ENCODE measurements at places on chromosomes 3 and 15.

GRCh38 chr3:134601539-134602439 lies 49.0 kb downstream of the KY start:
- no peak for DNase-seq

DNA sequence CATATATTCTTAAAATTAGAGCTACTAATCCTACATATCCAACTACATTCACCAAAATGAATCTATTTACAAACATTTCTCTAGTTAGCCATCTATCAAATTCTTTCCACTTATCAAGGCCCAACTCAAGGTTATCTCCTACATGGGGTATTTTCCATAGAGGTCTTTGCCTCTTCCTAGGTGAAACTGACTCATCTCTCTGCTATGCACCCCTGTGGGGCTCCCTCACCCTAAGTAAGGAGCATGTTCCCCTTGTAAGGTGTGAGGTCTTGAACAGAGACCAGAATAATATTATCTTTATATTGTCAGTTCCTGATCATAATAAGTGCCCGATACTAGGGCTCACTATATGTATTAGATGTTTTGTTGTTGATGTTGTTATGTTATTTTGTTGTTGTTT lies 74.6 kb upstream of the TSC22D2 start:
- no peak for DNase-seq

DNA sequence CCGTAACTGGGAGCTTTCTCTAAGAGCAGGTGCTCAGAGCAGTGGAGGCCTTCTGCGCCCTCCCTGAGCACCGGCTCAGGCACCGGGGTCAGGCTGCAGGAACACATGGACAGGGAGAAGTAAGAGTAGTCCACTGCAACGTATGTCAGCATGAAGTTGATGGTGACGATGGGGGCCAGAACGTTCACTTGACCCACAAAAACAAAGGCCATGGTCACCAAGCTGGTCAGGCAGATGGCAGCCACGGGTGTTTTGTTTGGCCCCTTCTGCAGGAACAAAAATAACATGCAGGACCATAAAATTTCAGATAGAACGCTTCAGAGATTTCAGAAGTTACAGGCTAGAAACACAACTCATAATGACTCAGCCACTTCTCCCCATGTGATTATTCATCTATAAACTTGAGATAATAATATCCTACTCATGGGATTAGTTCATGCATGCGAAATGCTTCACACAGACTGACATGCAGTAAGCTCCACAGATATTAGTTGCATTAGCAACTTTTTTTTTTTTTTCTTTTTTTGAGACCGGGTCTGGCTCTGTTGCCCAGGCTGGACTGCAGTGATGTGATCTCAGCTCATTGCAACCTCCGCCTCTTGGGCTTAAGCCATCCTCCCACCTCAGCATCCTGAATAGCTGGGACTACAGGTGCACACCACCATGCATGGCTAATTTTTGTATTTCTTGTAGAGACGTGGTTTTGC lies 52.2 kb upstream of the HEG1 start:
- DNase-seq, result no peak

DNA sequence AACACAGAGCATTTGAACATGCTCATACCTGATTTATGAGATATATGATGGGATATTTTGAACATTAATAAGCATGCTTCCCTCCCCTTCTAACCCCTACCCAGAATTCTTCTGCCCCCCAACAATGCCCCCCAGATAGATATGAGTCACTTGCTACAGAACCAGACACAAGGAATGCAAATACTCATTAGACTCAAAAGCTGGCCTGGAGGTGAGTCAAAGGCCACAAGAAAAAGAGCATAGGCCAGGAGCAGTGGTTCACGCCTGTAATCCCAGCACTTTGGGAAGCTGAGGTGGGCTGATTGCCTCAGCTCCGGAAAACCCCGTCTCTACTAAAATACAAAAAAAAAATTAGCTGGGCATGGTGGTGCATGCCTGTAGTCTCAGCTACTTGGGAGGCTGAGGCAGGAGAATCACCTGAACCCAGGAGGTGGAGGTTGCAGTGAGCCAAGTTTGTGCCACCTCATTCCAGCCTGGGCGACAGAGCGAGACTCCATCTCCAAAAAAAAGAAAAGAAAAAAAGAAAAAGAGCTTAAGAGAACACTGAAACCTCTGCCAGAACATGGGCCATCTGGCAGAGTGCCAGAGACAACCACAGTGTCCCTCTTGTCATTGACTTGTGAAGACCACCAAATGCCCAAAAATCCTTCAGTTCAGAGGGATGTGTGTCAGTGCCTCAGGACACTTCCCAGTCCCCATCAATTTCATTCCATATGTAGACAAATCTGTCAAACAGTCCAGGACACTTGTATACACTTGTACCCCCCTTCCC lies 3.9 kb upstream of the SH3GL3 start:
- DNase-seq, result no peak

- DNase-seq, result no peak
Measured at GRCh38 chr3:189138901-189139610, 32.7 kb upstream of the TPRG1 start.

GRCh38 chr3:183560607-183561006 lies 5.1 kb upstream of the KLHL6 start:
- DNase-seq, result peak; percentile 24

DNA sequence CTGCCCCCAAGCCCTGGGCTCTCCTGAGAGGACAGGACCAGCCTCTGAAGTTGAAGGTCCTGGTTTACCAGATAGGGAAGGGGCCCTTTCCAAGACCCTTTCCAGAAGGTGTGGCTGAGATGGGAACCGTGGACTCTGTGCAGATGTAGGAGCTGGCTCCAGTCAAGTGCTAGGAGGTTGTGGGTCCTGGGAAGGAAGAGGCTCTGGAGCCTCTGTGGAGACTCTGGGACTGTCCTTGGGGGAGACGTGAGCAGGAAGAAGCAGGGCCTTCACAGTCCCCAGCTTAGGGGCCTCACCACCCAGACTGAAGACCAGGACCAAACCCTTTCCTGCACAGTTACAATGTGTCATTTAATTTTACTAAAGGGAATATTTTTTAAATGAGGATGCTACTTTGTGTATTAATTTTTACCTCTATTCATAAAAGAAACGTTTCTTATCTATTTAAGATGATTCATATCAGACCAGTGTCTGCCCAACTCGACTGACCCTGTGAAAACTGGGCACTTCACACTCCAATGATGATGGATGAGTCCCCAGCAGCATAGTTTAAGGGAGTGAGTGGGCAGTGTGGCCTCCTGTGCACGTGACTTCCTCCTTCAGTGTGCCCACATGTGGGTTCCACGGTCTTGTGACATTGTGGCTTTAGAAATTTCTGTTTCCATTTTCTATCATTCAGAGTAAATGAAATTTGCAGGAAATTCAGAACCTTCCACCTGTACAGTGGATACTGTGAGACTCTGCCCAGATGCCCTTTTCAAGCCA lies 10.9 kb downstream of the CCR5AS start:
- DNase-seq, result no peak

DNA sequence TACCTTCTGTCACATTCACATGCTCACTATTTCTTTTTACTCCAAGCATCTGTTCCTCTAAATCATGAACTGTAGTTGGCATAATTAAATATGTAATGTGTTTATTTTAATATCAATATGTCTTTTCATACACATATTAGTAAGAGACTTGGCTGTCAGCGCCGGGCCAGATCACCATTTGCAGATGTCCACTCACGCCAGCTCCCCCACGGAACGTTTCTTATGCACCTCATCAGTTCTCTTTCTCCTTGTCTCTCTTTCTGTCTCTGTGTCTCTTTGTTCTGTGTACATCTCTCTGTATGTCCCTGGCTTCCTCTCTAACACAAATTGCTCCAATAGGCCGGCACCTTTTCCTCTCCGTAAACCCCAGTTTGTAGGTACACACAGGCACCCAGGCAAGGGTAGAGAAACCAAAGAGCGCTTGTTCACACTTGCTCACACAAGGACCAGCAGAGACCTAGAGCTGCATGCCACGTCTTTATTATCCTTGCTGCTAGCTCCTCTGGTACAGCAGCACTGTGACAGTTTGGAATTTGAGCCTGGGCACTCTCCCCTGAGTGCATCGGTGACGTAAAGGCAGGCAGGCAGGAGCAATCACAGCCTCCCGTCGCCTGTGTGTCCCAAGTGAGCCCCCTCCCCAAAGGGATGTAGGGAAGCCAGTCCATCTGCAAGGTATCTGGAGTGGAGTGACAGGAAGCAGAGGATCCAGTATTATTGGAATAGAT lies 40.4 kb downstream of the CACNA1D start:
- DNase-seq, result no peak

GRCh38 chr3:128270559-128271492 lies 117.5 kb downstream of the EEFSEC start:
- no peak for DNase-seq

GRCh38 chr15:100919481-100920405 lies 586 bp downstream of the LRRK1 start:
- no peak for DNase-seq

DNA sequence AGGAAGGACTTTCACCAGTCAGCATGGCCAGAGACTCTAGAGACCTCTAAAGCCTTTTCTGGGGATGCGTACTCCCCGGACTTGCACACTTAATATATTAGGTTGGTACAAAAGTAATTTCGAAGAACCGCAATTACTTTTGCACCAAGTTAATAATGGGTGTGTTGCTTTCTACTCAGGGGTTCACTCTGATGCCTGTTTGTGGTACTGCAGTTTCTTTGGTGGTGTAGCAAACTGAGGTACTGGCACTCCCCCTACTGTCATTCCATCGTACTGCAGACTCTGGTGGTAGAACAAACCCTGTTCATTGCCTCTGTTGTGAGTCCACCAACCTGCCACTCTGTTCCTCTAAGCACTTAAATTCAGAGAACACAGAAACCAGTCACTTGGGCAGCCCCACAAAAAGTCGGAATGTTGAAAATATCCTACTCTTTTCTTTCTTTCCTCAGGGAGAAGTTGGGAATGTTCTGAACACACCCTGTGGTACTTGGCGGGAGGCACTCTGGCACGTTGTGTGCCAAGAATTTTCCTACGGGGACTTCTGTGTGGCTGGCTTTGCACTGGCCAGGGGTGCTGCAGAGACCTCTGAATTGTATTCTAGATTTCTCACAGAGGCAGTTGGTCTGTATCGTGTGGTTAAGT lies 46.3 kb downstream of the GABRG3 start:
- no peak for DNase-seq

GRCh38 chr3:127739347-127740135 lies 66.8 kb downstream of the ABTB1 start:
- DNase-seq, result no peak

DNA sequence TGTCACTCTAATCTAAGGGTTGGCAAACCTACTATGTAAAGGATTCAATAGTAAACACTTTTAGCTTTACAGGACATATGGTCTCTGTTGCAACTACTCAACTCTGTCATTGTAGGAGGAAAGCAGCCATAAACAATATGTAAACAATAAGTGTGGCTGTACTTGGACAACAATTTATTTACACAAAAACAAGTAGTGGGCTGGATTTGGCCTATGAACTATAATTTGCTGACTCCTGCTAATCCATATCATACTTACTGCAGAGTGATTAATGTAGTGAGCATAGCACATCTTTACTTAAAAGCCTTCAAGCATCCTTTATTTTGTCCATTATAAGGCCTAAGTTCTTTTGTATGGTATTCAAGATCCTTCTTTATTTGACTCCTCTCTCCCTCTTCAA lies 441.9 kb downstream of the ZIC1 start:
- DNase-seq, result no peak

GRCh38 chr3:6717026-6717943 lies 143.6 kb upstream of the GRM7 start:
- DNase-seq, result no peak

DNA sequence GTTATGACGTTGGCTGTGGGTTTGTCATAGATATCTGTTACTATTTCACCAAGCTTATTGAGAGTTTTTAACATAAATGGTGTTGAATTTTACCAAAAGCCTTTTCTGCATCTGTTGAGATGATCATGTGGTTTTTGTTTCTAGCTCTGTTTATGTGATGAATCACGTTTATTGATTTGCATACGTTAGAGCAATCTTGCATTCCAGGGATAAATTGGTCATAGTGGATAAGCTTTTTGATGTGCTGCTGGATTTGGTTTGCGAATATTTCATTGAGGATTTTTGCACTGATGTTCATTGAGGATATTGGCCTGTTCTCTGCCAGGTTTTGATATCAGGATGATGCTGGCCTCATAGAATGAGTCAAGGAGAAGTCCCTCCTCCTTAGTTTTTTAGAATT lies 117.8 kb downstream of the DOCK3 start:
- no peak for DNase-seq

DNA sequence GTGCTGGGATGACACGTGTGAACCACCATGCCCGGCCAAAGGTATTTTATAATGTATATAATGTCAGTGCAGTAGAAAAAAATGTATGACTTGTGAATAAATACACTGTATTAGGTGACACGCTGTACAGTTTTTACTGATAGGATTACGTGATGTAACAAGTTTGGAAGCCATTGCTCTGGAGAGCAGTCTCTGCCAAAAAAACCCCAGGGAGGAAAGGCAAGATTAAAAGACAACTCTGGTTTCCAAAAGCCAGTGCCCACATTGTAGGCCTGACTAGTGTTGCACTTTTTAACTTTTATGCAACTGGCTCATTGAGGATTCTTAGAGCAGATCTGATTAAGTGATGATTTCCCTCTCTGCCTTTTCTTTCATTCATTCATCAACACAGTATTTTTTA lies 62.0 kb upstream of the SLC2A2 start:
- no peak for DNase-seq

- DNase-seq, result no peak
Measured at GRCh38 chr15:84840741-84841429, 23.7 kb downstream of the ALPK3 start.

GRCh38 chr3:40505599-40506462 lies at the start of gene ZNF620:
TSS of gene ZNF620 (plus strand) at chr3:40506039. CDS start at chr3:40506353, 314 bp downstream.
- DNase-seq, result peak; percentile 44

GRCh38 chr3:3005146-3005744 lies 104.9 kb downstream of the IL5RA start:
- no peak for DNase-seq

DNA sequence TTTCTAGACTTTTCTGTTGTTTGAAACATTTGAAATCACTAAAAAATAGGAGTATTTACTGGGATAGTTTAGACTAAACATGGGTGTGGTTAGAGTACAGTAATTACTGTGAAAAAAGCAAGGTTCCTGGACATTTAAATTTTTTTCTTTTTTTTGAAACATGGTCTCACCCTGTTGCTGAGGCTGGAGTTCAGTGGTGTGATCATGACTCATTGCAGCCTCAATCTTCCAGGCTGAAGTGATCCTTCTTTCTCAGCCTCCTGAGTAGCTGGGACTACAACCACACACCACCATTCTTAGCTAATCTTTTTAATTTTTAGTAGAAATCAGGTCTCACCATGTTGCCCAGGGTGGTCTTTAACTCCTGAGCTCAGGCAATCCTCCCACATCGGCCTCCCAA lies 20.4 kb upstream of the CELF6 start:
- DNase-seq, result no peak

Data from activated CD4-positive, alpha-beta T cell treated with anti-CD3 and anti-CD28 coated beads for 4 hours (primary cell).